ENCODE measurements at places on chromosomes 13 and 19.

GRCh38 chr13:78305171-78305570 lies 298.2 kb downstream of the POU4F1 start:
- DNase-seq = no peak

- DNase-seq = no peak
These were observed 17.4 kb downstream of the PIP5K1C start for GRCh38 chr19:3682741-3683404.

DNA sequence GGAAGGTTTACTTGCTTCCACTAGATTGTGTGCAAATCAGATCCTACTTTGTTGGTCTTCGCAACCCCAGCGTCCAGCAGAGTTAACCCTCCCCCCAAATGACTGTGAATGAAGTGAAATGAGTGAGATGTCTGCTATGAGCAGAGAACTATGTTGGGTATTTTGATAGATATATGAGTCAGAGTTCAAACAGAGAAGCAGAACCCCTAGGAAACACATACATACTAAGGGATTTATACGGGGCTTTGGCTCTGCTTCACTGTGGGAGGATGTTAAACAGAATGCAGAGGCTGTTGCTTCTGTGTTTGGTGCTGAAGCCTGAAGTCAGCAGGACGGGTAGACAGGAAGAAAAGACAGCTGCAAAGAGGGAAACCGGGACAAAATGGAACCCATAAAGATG lies 197.0 kb downstream of the MZT1 start:
- no peak for DNase-seq

DNA sequence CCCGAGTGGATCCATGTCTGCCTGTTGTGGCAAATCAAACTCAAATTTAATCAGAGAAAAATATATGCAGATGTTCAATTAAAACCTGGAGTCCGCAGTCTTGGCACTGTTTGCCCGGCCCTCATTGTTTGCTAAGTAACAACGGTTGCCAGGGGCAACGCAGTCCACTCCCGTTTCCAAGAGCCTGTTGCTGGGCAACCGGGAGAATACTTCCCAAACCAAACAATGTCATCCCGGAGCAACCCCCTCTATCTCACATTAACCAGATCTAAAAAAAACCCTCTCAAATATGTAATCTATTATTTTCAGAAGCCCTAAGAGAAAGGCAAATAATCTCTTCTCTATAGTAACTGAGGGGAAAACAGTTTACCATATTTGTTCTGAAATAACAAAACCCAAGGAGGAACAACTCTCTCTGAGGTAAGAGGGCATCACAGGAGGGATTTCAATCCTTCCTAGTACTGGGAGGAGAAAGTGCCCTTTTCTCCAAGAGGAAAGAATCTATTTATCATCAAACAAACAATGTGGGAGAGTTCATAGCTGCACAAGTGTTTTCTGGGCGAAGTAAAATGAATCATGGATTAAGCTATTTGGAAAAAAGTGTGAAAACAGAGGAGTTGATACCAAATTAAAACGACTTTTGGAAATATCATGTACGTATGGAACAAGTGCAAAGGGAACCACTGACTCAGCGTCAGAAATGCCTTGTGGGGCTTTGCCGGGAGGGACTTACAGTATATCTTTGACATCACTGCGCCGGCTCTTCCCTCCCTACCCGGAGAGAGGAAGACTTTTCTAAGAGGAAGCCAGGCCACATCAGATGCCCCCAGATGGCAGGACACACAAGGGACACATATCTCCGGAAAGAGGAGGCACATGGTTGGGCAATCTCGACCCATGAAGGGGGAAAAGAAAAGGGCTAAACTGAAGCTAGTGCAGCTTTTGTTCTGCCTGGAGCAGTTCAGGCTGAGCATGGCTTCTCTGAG lies 43.3 kb downstream of the RFX2 start:
- no peak for DNase-seq

DNA sequence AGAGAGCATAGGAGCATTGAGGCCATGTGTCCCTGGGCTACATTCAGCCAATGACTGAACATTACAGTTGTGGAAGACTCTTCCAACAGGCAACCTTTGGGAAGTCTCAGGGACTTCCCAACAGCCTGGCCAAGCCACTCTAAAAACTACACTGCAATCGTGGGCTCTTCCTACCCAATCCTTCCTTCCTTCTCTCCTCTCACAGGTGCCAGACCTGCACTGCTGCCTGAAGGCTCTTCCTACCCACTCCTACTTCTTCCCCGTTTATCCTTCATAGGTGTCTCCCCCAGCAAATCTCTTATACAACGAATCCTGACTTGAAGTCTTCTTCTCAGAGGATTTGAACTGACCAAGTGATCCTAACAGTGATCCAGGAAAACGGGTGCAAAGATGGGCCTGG lies 47.1 kb upstream of the MBNL2 start:
- DNase-seq = no peak

DNA sequence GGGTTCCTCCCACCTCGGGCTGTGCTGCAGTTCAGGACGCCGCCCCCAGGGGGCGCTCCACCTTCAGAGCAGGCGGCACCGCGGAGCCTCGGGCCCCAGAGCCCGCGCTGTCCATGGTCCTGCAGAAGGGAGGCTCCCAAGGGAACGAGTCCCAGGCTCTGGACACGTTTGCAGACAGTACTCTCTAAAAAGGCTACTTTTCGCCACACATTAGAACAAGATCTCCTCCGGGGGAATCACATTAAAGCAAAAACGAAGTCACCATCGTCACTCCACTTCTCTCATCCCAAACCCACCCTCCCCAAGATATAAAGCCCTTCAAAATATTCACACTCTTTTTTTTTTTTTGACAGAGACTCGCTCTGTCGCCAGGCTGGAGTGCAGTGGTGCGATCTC lies 4.6 kb upstream of the SIGLEC10 start:
- peak; percentile 98 for DNase-seq

DNA sequence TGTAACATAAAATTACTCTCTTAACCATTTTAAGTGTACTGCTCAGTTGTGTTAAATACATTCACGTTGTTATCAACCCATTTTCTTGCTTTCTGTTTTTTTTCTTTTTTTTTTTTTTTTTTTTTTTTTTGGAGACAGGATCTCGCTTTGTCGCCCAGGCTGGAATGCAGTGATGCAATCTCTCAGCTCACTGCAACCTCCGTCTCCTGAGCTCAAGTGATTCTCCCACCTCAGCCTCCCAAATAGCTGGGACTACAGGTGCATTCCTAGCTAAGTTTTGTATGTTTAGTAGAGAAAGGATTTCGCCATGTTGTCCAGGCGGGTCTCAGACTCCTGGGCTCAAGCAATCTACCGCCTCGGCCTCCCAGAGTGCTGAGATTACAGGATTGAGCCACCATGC lies 42.5 kb upstream of the C13orf42 start:
- no peak for DNase-seq

DNA sequence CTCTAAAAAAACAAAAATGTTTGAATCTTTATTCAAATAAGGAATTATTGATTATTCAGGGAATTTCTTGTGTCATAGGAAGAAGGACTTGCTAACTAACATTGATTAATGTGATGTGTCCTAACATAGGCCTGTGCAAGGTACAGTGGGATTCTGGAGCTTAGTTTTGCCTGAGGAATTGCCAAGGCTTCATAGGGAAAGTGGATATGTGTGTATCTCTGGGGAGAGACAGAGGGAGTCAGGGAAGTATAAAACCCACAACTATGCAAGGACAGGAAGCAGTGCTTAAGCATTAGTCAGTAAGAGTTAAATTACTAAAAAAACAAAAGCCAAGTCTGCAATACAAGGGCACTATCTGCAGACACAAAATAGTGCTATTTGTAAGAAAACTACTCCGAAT lies 59.6 kb downstream of the WDFY2 start:
- no peak for DNase-seq

DNA sequence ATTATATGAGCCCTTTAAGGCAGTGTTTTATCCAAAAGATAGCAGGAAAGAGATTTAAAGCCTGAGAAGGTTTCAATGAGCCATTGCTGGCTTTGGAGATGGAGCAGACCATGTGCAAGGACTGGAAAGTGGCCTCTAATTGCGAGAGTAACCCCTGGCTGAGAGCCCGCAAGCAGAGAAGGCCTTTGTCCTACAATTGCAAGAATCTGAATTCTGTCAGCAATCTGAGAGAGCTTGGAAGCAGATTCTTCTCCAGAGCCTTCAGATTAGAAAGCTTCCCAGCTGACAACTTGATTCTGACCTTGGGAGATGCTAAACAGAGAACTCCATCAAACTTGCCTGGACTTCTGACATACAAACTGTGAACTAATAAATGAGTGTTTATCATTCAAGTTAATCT lies 528.7 kb upstream of the KLF12 start:
- DNase-seq = no peak

GRCh38 chr13:42539670-42540069 lies 34.3 kb upstream of the TNFSF11 start:
- no peak for DNase-seq

DNA sequence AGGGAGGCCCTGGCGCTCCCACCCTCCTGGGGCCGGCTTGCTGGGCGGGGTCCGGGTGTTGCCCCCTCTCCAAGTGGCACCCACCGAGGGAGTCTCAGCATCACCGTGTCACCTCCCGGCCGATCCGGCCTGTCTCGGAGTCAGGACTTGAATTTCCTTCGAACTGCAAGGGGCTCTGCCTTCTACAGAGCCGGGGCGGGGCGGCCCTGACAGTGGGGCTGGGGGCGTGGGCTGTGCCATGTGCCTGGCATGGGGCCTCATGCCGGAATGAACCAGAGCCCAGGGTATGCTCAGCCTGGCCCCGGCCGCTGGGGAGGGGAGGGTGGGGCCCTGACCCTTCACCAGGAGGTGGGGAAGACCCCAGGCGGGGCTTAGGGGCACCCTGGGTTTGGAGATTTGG lies 47.0 kb upstream of the TCF3 start:
- no peak for DNase-seq

DNA sequence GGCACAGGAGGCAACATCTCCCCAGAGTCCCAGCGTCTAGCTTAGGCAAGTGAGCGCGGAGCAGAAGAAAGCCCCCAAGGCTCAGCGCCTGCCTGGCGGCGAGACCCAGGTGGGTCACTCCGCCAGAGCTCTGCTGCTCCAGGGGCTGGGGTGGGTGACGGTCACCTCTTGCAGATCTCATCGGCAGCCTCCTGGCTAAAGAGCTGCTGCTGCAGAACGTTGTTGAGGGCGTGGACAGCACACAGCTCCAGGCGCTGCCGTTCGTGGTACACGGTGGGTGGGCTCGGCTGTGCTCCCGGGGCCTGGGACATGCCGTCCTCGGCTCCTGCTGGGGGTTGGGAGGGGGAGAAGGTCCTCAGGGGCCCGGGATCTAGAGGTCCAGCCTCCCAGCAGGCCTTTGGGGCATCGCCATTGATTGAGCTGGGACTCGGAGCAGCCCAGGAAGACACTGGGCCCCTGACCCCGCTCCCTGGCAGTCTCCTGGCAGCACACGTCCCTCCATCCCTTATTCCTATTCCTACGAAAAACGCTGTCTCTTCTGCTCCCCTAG lies 795 bp downstream of the JOSD2 start:
- no peak for DNase-seq

DNA sequence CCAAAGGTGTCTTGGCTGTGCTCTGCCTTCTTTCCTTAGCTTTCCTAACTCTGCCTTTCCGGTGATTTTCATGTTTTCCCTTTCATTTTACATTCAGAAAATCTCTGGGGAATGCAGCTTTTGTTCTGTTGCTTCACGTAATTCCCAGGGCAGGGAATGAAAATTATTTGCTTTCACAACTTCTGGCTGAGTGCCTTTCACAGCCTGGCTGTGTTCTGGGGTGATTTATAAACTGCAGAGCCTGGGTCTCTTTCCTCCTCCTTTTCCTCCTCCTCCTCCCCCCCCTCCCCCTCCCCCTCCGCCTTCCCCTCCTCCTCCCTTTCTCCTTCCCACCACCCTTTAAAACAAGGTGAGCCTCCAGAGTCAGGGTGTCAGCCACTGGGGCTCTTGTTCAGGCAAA lies 84.3 kb downstream of the RNASEH2B start:
- DNase-seq = no peak

- DNase-seq = no peak
These were observed 48.4 kb downstream of the ZNRF4 start for GRCh38 chr19:5503598-5503997.

- DNase-seq = peak; percentile 71
These were observed at the start of gene KCNN4 for GRCh38 chr19:43780706-43781525. Gene KCNN4, minus strand, starts transcription at chr19:43780973. Its CDS starts 112 bp downstream, at chr19:43780861.

- no peak for DNase-seq
These were observed 7.0 kb upstream of the PVR start for GRCh38 chr19:44636439-44637389.

- no peak for DNase-seq
These were observed 273.1 kb downstream of the KLF12 start for GRCh38 chr13:73861136-73861535.

GRCh38 chr13:41859565-41859964 lies 101.3 kb downstream of the VWA8 start:
- DNase-seq = no peak

GRCh38 chr19:57682226-57682766 lies 519 bp downstream of the ZNF551 start:
- no peak for DNase-seq

Measured in activated CD4-positive, CD25-positive, alpha-beta regulatory T cell treated with anti-CD3 and anti-CD28 coated beads, Interleukin-2, amount 50 U/mL, for 72 hours (primary cell).